Non-pigmented ciliary epithelial cell (primary cell): ENCODE measurements at places on chromosomes 16 and 17.
A peak's percentile ranks its signal among the peaks of the same experiment; 100 is the strongest.

DNA sequence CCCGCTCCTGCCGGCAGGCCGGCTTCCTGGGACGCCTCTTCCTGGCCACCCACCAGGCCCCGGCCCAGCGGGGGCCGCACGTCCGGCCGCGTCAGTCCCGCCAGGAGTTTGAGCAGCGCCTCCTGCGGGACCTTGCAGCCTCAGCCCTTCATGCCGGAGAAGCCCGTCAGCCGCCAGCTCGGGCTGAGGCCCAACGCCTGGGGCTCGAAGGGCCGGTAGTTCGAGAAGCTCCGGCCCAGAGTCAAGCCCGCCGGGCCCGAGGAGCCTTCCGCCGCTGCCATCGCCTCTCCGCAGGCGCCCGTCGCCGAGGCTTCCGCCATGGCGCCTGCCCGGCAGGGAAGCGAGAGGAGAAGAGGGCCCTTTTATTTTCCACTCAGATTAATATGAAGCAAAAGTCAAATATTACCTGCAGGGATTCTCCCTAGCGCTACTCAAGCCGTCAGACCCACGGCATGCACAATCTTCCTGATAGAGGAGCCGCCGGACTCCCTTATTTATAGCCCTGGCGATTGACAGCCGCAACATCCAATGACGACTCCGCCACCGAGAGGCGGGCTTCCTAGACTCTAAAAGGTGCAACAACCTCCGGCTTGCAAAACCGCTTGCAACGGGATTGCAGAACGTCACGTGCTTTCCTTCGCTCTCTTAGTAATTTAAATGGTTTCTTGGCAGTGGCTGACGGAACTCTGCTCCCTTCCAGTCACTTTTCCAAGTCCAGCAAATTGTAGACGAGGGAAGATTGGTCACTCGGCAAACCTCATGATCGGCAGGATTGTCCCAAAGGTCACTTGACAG, at the start of gene SEPHS2:
SEPHS2 (minus strand) TSS at position 467 of the 795 bp plus-strand sequence; CDS start at position 320, 147 bp downstream.
- DNase-seq: peak; percentile 89

DNA sequence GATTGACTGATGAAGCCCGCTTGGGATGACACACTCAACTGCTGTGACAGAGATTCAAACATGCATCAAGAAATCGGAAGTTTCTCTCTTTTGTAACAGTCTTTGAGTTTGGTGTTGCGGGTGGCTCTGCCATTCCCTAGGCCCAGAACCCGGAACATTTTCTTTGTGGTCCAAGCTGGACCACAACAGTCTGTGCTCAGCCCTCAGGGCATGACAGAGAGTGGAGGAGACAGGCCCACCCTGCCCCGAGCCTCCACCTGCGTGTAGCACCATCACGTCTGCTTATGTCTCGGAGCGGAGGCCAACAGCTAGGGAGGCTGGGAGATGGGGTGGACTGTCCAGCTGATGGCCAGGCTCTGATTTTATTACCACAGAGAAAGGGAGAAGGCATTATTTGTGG, 64.5 kb downstream of the SHISA6 start:
- DNase-seq: no peak

GRCh38 chr16:31215287-31216162, 1.4 kb downstream of the PYDC1 start:
- peak; percentile 15 for DNase-seq

DNA sequence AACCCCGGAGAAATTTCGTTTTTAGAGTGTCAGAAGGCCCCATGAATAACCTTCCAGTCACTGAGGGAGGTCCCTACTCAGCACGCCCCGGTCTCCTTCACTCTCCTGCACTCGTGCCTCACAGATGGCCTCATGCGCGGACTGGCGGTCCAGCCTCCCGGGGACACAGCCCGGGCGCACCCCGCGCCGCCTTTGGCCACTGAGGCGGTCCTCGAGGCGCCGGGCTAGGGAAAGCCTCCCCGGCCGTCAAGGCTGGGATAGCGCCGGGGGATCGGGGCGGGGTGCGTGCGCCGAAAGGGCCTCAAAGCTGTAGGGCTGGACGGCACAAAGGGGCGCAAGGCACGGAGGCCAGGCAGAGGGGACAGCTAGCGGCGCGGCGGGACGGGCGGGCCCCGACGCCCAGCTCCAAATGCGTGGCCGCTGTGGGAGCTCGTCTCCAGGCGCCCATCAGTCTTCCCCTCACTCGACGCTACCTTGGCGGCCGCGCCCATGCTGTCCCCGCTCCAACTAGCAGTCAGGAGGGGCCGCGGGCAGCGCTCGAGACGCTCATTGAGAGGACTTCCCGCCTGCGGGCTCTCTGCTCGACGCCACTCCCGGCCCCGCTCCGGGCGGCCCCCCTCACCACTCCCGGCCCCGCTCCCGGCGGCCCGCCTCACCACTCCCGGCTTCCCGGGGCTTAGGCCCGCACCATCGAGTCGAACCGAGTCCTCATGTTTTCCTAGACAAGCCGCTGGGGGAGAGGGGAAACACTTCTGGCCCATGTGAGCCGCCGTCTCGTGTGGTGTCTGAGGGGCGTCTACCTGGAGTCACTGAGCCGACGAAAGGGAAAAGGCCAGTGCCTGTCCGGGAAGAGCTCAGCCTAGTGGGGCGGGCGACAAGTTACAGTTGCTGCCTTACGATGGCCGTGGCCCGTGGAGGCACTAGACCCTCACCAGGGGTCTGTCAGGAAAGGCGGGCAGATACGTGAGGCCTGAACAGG, at the start of gene USP6:
USP6 (plus strand) TSS at position 360 of the 979 bp plus-strand sequence. CDS start 14,336 bp downstream, outside the sequence.
- DNase-seq: no peak

DNA sequence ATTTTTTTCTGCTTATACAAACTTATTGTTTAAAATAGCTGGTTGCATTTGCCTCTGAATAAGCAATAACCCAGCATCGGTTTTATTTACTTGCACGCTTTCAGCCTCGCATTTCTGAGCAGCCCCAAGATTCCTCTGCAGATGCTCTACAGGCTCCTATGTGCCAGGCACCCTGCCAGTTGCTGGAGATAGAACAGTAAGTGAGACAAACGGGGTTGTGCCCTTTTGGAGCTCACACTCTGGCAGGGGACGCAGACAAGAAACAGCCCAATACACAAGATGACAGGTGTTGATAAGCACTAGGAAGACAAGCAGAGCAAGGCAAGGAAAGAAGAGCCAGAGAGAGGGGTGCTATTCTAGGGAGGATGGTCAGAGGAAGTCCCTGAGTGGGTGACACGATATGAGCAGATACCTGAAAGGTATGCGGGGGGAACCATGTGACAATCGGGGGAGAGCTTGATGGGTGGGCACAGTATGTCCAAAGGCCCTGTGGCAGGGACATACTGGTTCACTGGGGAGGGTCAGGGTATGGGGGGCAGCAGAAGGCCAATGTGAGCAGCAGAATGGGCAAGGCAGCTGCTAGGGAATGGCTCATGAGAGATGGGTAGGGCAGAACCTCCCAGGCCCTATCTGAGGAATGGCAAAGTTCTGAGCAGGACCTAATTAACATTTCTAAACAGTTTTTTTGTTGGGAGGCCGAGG, 18.7 kb upstream of the ADORA2B start:
- no peak for DNase-seq

- DNase-seq: peak; percentile 15
Measured at GRCh38 chr17:382644-383533, 30.3 kb upstream of the RPH3AL start.

- DNase-seq: no peak
Measured at GRCh38 chr17:11300738-11301137, 59.7 kb downstream of the SHISA6 start.

GRCh38 chr17:63826468-63827001, 696 bp upstream of the PSMC5 start:
- DNase-seq: no peak

DNA sequence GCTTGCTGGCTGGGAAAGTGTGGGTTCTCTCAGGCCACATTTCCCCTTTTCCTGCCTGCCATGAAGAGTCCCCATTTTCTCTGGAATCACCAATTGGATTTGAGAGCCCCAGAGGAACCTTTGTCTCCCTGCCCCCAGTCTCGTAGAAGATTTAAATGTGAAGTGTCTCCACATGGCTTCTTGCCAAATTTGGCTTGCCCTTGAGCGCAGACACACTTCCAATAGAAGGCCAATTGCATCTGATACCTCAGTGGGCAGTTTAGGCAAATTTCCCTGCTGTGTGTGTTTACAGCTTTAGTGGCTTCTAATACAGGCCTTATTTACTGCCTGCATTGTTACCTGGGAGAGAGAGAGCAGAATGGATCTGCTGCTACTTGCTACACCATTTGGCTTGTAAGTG, 29.7 kb downstream of the CDK5R1 start:
- DNase-seq: no peak

GRCh38 chr17:47949946-47950345, 7.7 kb downstream of the PRR15L start:
- no peak for DNase-seq

DNA sequence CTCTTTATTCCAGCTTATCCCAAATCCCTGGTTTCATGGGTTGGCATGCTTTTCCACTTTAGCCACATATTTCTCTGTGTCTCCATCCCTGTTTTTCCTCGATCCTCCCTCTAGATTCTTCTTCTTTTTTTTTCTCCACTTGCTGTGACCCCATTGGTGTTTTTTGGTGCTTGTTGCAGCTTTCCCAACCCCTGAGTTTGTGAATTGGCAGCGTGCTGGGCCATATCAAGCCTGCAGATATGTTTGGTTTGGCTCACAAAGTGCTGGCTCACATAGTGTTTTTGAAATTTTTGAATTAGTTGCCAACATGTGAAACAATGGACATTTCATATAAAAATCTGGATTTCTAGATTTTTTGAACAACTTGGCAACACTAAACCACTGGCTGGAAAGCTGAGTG, 8.8 kb downstream of the GPR139 start:
- DNase-seq: no peak

DNA sequence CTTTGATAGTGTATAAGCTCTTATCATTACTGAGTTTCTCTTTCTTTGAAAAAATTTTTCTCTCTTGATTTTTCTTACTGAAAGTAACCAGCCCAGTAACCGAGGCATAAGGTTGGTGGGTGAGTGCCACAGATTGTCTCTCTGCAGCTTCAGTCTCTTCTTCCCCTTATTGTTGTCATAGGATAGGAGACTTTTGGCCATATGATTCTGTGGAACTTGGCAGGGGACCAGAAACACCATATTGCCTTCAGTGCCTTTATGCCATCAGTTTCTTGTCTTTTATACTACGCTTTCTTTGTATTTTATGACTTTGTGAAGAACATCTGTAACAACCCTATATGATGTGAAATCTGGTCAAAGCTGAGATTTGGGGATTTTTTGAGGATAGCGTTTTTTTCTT, 341.6 kb upstream of the TBX2 start:
- no peak for DNase-seq

- no peak for DNase-seq
Measured at GRCh38 chr16:68592466-68593337, 52.4 kb upstream of the CDH3 start.

GRCh38 chr16:4687946-4688673, 5.3 kb upstream of the NUDT16L1 start:
- DNase-seq: no peak

- no peak for DNase-seq
Measured at GRCh38 chr17:5705876-5706576, 121.7 kb upstream of the NLRP1 start.

GRCh38 chr16:56174411-56174810, 16.9 kb upstream of the GNAO1 start:
- no peak for DNase-seq

DNA sequence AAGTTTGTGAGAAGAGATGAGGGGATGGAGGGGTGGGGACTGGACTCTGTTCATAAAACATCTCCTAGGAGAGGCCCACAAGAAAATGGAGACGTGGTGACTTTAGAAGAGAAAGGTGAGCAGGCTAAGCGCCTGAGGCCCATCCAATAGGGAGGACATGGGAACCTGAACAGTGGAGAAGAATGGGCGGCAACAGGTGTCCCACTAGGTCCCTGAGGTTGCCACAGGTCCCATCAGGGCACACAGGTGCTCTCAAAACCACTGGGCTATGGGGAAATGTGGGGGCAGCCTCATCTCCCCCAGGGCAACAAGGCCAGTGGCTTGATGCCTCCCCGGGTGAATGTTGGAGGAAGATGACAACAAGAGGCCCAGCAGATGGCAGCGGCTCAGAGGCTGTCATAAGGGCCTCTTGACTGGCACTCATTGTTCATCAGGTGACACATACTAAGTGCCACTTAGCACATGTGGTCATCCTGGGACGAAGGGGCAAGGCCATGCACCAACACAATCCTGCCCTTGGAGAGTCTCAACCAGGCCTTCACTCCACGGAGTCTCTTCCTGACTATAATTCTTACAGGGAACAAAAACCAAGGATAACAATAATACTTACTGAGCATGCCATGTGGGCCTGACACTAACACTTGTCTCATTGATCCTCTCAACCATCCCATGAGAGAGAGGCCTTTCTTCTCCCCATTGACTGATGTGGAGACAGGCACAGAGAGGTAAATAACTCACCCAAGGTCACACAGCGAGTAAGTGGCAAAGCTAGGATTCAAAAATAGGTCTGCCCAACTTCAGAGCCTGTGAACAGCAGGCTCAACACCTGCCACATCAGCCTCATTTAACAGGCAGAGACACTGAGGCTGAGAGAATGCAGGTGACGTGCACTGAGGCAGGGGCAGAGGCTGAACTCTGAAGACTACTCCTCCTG, 38.0 kb downstream of the CUEDC1 start:
- no peak for DNase-seq

DNA sequence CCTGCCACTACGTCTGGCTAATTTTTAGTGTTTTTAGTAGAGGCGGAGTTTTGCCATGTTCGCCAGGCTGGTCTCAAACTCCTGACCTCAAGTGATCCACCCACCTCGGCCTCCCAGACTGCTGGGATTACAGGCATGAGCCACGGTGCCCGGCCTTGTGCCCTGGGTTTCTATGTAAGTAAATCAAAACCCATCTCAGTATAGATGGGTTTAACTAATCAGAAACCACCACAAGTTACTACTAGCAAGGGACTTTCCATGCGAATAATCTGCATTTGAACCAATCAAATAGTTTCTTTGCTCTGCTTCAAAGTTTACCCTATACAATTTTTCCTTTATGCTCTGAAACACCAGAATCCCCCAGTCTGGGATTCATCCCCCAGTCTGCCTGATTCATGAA, 16.5 kb upstream of the EIF1 start:
- no peak for DNase-seq

DNA sequence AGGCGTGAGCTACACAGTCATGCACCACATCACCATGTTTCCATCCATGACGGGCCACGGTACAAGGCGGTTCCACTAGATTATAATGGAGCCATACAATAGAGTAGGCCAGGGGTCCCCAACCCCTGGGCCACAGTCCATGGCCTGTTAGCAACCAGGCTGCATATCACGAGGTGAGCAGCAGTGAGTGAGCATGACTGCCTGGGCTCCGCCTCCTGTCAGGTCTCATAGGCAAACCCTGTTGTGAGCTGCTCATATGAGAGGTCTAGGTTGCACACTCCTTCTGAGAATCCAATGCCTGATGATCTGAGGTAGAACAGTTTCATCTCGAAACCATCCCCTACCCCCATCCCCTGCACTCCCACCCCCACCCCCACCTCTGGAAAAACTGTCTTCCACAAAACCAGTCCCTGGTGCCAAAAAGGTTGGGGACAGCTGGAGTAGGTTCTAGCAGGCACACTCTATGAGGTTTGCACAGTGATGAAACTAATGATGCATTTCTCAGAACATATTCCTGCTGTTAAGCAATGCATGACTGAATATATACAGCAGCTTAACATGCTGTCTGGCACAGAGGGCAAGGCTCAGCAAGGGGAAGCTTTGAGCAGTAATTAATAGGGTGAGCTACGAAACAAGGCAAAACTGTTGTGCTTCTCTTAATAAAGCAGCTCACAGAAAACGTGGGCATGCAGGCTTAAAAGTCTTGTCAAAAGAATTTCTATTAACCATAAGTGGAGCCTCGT, 108.0 kb downstream of the VPS53 start:
- no peak for DNase-seq
